ENCODE measurements at places on chromosomes 7 and 10.

- no peak for DNase-seq
Measured at GRCh38 chr7:90213521-90213920, 2.0 kb downstream of the STEAP2 start.

- no peak for DNase-seq
Measured at GRCh38 chr10:78004215-78005026, 24.9 kb downstream of the POLR3A start.

- DNase-seq, result no peak
Measured at GRCh38 chr10:35910234-35910633, 268.1 kb upstream of the FZD8 start.

DNA sequence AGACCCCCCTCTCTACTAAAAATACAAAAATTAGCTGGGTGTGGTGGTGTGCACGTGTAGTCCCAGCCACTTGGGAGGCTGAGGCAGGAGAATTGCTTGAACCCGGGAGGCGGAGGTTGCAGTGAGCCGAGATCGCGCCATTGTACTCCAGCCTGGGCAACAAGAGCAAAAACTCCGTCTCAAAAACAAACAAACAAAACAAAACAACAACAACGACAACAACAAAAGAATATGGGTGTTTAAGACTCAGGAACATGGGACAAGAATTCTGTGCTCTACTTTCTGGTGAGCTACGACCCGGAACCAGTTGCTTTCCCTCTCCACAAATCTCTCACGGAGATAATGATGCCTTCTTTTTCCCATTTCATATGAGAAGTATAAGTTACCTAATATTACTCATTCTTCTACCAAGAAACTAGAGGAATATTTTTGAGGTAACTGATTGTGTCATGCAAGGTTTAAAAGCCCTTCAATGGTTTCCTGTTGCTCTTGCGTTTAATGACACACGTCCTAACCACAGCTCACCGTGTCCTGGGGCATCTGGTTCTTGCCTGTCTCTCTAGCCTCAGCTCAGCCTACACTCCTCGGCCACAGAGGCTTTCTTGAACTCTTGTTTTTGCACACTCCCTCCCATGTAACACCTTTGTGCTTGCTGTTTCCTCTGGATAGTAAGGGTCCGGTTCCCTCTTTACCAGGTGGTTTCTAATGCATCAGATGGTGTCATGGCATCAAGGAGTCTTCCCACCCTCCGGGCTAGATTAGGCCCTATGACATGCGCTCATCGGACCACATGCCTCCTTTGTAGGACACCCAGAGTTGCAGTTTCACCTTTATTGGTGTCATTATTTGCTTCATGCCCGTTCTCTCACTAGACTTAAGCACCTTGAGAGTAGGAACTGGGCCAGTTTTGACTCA, 67.5 kb downstream of the PFKFB3 start:
- peak; percentile 32 for DNase-seq

DNA sequence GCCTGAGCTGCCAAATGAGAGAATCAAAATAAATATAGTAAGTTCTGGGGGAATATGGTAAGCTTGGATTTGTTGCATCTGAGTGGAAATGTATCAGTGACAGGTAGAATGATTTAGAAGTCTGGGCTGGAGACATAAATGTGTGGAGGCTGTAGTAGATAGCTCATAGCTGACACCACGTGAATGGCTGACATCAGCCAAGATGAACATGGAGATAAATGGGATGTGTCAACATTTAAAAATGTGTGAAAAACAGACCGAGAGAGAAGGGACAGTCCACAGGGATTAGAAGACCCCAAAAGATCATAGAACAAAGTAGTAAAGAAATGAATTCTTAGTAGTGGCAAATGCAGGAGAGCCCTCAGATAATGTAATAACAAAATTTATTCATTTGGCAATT, 40.9 kb downstream of the NAMPT start:
- no peak for DNase-seq

GRCh38 chr10:49657606-49658005, 21.8 kb upstream of the C10orf53 start:
- DNase-seq, result no peak

GRCh38 chr7:157500171-157500960, 163.6 kb downstream of the DNAJB6 start:
- DNase-seq, result no peak

GRCh38 chr10:48517911-48518811, 86.7 kb downstream of the ARHGAP22 start:
- DNase-seq, result no peak
